ENCODE measurements at places on chromosomes 2 and 18. TPM values are rescaled to one million over a fixed set of nuclear protein-coding genes. Genes with fewer than 3 reads are reported as not detected.

GLB1L gene
- 3.5 TPM for total RNA-seq

C2orf80 gene
- not detected for total RNA-seq

SNORC gene
- total RNA-seq: 2.6 TPM

SERPINB4 gene
- not detected for total RNA-seq

ASTL gene
- not detected for total RNA-seq

ATP6V1C2 gene
- not detected for total RNA-seq

SH2D6 gene
- total RNA-seq: 5.3 TPM

ACMSD gene
- total RNA-seq: not detected

KCNE4 gene
- 27.1 TPM for total RNA-seq

DNA sequence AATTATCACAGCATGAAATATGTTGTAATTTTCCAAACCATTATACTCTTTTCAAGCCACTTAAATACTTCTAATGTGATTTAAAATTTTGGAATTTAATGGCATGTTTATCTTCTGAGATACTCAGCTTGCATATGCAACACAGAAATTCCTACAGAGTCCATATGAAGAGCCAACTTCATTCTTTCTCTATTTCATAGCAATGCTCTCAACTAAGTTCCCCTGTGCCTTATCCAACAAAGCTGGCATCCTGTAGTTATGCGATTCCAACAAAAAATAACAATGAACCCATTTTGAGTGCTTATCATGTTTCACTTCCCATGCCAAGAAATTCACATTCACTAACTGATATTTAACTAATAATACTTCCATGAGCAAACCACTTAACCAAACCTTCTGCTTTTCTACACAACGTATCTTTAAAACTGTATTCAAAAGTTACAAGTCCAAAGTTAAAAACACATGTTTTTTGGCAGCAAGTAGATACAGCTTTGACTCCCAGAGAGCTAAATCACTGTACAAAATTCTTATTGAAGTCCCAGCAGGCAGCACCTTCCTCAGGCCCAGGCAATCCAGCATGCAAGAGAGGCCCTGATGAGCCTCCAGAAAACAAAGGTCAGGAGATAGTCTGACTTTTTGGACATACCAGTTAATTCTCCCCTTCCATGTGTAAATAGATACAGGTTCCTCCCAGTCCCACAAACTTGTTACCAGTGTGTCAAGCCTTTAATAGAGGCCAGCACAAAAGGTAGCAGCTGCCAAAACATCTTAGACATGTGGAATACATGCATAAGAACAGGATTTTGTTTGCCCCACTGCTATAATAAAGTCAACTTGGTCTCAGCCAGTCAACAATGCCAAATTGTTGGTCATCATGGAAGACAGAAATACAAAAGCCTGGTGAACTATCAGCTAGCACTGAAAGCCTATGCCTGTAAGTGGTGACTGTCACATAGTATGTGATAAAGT lies 113.1 kb upstream of the WDR75 start:
- DNase-seq: peak; percentile 18

GRCh38 chr2:158717366-158718195 lies 77.5 kb upstream of the DAPL1 start:
- no peak for DNase-seq

DNA sequence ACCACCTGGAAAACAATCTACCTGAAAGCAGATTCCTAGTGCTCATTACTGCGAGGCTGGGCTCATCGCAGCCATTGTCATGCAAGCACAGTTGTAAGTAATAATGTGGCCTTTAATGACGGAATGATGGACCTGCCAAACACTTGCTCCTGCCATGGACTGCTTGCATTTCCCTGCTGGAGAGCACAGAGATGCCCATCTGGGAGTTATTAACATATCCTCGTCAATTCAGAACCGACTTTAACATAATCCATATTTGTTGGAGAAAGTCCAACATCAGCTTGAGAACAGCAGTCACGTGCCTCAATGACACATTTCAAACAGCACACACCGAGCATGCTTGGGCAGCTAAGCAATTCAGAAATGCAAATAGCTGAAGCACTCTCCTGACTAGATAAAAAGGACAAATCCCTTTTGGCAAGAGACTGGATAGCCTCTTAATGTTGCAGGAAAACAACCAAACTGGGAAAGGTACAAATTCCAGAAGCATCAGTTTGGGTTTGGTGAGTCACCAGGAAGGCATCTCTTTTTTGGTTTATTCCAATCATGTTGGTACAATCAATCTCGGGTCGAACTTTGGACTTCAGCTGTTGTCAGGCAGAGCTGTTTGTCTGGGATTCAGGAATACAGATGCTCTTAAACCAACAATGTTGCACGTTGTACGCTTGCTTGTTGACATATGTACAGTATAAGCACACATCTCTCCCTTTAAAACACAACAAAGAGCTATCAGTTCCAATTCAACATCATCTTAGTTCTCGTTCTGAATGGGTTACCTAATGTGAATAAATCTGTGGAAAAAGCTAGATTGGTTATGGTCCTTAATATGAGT lies 395.8 kb downstream of the LNPK start:
- DNase-seq: no peak

- DNase-seq: no peak
Observed at GRCh38 chr2:31541853-31542252, 38.9 kb downstream of the SRD5A2 start.

GRCh38 chr2:189267925-189268579 lies 88.5 kb upstream of the COL5A2 start:
- peak; percentile 63 for DNase-seq

DNA sequence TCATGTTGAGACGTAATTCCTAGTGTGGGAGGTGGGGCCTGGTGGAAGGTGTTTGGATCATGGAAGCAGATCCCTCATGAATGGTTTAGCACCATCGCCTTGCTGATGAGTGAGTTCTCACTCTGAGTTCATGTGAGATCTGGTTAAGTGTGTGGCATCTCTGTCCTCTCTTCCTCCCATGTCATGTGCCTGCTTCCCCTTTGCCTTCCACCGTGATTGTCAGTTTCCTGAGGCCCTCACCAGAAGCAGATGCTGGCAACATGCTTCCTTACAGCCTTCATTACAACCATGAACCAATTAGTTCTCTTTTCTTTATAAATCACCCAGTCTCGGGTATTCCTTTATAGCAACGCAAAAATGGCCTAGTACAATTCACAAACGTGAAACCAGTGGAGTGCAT lies 14.6 kb upstream of the MCM6 start:
- no peak for DNase-seq

DNA sequence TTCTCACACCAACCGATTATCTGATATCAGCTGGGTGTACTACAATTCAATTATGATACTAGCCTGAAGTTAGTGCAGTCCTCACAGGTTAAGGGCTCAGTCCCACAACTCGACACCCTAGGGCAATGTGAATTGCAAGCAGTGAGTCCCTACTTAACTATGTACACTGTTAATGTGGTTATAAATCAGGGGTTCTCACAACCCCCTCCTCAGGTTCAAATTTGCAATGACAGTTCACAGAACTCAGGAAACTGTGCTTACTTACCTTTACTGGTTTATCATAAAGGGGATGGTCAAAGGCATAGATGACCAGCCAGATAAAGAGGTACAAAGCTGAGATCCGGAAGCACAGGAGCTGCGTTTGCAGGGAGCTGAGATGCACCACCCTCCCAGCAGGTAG lies 1379.1 kb upstream of the CDH2 start:
- DNase-seq: no peak

GRCh38 chr2:239266779-239267287 lies 134.0 kb downstream of the HDAC4 start:
- peak; percentile 22 for DNase-seq

GRCh38 chr2:132804051-132804450 lies 134.0 kb upstream of the LYPD1 start:
- DNase-seq: peak; percentile 81

DNA sequence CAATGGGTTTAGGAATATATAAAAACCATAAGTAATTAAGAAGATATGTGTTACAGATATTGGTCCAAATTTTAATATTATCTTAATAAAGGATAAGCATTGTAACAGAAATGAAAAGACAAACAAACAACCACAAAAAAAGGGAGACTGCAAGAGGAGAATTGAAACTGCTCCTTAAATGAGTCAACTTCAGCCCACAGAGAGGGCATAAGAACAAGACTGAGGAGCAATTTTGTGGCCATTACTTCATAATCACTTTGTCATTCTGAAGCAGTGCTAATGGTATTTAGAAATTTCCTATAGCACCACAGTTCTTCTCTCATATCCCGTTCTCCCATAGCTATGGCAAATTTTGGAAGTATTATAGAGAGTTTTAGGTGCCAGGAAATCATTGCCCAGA lies 193.2 kb upstream of the HNMT start:
- DNase-seq: no peak

GRCh38 chr2:77834360-77835002 lies 312.3 kb upstream of the LRRTM4 start:
- no peak for DNase-seq

- DNase-seq: peak; percentile 9
Observed at GRCh38 chr18:32893915-32894314, 121.1 kb upstream of the KLHL14 start.

- DNase-seq: peak; percentile 74
Observed at GRCh38 chr2:95315801-95316411, 18.8 kb downstream of the KCNIP3 start.

GRCh38 chr2:74500578-74500946 lies 1.2 kb upstream of the LBX2 start:
- no peak for DNase-seq

DNA sequence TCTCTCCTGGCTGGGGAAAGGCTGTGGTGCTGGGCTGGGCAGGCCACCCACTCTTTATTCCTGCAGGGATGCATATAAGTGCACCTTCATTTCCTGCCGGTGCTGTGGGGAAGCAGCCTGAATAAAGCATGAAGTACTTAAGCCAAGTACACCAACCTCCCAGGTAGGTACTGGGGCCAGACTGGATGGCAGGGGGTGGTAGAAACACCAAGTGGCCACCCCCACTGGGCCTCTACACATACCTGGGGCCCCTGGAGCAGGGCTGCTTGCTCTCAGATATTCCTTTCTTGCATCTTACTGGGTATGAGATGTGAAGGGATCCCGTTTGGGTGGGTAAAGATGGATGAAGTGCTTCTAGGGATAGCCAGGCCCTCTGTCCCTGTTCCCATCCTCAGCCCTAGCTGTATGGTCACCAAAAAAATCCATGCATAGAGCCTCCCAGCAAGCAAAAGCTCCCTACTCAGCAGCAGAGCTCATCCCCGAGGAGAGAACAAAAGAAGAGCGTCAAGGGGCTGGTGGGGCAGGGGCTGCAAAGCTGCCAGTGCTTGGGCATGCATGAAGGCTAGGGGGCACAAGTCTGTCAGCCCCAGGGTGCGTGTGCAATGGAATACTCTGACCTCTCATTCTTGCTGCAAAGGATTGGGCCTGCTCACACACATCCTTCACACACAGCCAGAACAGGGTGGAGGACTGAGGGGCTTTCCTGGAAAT lies 22.0 kb downstream of the CCT7 start:
- no peak for DNase-seq

DNA sequence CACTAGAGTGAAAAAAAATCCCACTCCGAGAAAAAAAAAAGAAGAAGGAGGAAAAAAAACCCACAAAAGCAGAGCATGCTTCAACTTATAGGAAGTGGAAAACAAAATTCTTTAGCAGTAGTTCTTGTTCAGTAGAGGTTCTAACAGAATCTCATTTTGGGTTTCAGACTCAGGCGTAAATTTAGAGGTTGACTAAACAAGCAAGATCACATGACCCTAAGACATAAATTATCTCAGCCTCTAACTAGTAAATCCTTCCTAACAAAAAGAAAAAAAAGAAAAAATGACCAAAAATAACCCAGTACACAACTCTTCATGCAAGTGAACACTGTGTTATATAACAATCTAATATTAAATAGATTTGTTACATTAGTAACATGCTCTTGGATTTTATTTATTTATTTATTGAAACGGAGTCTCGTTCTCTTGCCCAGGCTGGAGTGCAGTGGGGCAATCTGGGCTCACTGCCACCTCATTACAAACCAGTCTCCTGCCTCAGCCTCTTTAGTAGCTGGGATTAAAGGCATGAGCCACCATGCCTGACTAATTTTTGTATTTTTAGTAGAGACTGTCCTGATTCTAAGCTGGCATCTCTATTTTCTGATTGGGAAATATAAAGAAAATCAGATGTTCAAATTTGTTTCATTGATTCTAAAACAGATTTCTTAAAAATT lies 35.4 kb downstream of the PPP4R3B start:
- DNase-seq: peak; percentile 70

GRCh38 chr2:68386365-68386764 lies 21.3 kb downstream of the PLEK start:
- DNase-seq: no peak

GRCh38 chr2:184597571-184597991 lies 748 bp upstream of the ZNF804A start:
- DNase-seq: peak; percentile 6

GRCh38 chr2:128781585-128782385 lies 463.1 kb upstream of the HS6ST1 start:
- DNase-seq: no peak

DNA sequence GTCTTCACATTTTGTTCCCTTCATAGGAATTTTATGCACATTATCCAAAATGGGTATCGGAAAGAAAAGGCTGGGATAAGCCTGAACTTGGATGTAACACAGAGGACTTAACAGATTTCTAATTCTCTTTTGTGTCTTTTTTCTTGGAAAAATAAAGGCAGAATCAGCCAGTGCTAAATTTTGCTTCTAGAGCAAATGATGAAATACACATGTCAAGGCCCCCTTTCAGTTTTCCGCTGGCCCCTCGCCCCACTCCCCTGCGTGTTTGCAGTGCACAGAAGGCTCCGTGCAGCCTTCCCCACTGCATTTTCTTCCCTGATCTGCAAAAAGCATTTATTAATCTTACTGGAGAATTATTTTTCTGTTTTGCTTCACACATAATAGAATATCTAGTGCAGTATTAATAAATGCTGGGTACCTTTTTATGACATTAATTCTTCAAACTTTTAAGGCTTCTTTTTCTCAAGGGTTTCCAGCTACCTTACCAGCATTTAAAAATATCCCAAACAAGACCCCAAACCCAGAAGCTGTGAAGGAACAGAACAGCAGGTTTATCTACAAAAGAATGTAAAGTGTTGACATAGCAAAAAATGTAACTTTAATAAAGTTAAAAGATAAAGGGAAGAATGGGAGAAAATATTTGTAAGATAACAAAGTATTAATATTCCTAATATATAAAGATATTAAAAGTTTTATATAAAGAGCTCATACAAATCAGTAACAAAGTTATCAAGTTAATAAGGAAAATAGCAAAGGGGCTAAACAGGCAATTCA lies 81.3 kb upstream of the SPTBN1 start:
- DNase-seq: no peak

GRCh38 chr2:102278720-102279390 lies 32.5 kb upstream of the IL1RL1 start:
- DNase-seq: peak; percentile 90

GRCh38 chr18:30713299-30713698 lies 329.2 kb downstream of the DSC3 start:
- DNase-seq: no peak

GRCh38 chr2:84970210-84970867 lies 622 bp upstream of the KCMF1 start:
- DNase-seq: peak; percentile 64

DNA sequence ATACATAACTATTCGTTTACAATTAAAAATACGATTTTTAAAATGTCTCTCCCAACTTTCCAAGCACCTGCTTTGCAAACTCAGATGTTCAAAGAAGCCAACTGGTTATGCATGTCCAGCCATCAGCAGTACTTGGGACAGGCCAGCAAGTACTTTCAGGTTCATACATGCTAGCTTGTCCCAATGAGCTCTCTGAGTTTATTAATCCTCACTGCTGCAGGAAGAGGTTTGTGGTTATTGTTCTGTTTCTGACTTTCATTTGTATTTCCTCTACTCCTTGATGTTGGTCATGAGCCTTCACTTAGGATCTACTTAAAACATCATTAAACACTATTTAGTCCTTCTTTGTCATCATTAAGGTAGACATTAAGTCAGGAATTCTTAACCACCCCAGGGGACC lies 374.1 kb downstream of the LRATD1 start:
- no peak for DNase-seq
